ENCODE measurements at places on chromosomes 5 and 9. TPM values are rescaled to one million over a fixed set of nuclear protein-coding genes. Genes with fewer than 3 reads are reported as not detected.

Gene LHX3
- total RNA-seq: 0.11 TPM

Gene RLN1
- 0.66 TPM for total RNA-seq

Gene NIPSNAP3A
- 10.3 TPM for total RNA-seq

Gene NUTM2G
- total RNA-seq: 0.27 TPM

Gene SLC6A3
- 0.53 TPM for total RNA-seq

Gene DIAPH1
- 90.9 TPM for total RNA-seq

Gene SHC3
- 4.2 TPM for total RNA-seq

Gene FAM153A
- total RNA-seq: 6.0 TPM

Gene CYSTM1
- total RNA-seq: 29.3 TPM

Gene LHX6
- 1.5 TPM for total RNA-seq

Gene PCDHA13
- total RNA-seq: 3.8 TPM

Gene PROB1
- total RNA-seq: 3.2 TPM

Gene CDKN2A
- 0.57 TPM for total RNA-seq

Gene PAPPA
- 0.34 TPM for total RNA-seq

Gene INVS
- total RNA-seq: 9.9 TPM

Gene IL9
- not detected for total RNA-seq

Gene PCDHB5
- total RNA-seq: 8.5 TPM

Gene IRGM
- 0.30 TPM for total RNA-seq

DNA sequence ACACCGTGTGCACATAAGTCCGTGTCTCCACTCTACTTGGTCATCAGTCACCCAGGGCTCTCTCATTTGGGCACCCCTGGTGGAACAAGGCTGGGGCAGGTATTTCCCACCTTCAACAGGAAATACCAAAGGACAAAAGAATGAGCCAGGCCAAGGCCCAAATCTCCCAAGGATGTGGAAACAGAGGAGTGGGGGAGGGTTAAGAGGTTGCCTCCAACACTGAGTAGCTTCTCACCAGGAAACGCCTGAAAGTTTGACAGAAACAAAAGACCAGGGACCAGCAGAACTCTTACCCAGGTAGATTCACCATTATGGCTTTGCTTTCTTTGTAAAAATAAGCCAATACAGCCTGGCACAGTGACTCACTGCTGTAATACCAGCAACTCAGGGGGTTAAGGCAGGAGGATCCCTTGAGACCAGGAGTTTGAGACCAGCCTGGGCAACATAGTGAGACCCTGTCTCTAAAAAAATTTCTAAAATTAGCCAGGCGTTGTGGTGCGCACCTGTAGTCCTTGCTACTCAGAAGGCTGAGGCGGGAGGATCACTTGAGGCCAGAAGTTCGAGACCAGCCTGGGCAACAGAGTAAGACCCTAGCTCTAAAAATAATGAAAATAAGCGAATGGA, 12.7 kb downstream of the SLC1A3 start:
- peak; percentile 66 for DNase-seq

- peak; percentile 41 for DNase-seq
Measured at GRCh38 chr9:95425910-95426551, 90.7 kb downstream of the PTCH1 start.

- DNase-seq: peak; percentile 45
Measured at GRCh38 chr9:95004411-95005277, 278.1 kb downstream of the AOPEP start.

DNA sequence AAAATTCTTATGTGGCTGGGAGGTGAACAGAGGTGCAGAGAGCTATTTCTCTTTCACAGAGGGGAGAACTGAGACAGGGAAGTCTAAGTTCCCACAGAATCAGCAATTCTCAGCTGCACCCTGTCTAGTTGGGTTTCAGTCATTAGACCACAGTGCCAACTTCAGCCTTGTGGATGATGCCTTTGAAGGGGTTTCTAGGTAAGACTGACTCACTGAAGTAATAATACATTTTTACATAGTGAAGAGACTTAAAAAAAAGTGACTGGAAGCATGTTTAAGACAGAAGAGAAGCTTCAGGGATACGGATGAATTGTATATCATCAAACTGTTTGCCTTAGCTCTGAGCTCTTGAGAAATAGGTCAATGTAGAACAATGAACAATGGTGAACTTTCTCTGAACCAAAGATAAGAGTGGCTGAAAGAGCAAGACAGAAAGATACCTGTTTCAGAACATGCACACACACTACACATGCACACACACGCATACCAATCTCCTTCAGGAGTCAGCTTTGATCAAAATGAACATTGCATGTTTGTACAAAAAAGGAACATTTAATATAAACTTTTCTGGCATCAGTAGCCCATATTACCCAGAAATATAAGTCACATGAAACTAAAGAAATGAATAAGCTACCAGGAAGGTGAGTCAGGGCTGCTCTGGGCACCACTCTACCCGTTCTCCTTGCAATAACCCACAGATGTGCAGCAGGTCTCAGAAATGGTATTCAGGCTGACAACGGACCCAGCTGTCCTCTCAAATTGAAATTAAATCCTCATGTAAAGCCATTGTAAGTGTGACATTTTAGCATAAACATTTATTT, 12.6 kb upstream of the FYB1 start:
- DNase-seq: no peak

GRCh38 chr9:21160178-21160577, 6.3 kb downstream of the IFNA21 start:
- DNase-seq: no peak

GRCh38 chr9:92097997-92098482, 17.2 kb downstream of the SPTLC1 start:
- peak; percentile 94 for DNase-seq

- no peak for DNase-seq
Measured at GRCh38 chr9:102778746-102779145, 216.4 kb upstream of the CYLC2 start.

DNA sequence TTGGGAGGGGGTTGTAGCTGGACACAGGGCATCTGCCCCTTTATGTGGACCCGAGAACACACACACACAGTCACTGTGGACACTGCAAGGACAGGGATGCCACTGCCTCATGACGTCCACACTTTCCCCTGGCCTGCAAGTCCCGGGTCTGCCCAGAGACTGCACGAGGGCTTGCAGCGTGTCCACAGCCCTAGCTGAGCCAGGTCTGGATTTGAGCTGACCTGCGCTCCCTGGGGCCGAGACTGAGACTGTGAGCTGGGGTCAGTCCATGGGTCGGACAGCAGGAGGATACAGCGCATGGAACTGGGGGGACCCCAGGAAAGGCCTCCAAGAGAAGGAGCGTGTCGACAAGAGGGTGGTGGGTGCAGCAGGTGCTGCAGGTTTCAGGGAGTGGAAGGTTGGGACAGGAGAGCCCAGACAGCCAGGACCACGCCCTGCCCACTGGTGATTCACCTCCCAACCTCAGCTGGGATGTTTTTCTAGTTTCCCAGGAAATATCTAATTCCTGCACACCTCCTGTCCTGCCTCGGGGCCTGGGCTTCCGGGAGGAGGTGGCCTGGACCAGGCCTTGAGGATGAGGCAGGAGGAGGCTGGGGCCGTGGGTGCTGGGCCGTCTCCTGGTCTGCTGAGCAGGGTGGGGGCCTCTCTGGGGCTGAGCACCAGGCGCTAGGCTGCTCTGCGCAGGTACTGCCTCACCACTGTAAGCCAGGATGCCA, 806 bp upstream of the RNF224 start:
- DNase-seq: no peak

GRCh38 chr5:122494109-122494508, 182.1 kb downstream of the SNCAIP start:
- DNase-seq: no peak

- DNase-seq: peak; percentile 62
Measured at GRCh38 chr5:133754575-133755169, 142.3 kb upstream of the FSTL4 start.

DNA sequence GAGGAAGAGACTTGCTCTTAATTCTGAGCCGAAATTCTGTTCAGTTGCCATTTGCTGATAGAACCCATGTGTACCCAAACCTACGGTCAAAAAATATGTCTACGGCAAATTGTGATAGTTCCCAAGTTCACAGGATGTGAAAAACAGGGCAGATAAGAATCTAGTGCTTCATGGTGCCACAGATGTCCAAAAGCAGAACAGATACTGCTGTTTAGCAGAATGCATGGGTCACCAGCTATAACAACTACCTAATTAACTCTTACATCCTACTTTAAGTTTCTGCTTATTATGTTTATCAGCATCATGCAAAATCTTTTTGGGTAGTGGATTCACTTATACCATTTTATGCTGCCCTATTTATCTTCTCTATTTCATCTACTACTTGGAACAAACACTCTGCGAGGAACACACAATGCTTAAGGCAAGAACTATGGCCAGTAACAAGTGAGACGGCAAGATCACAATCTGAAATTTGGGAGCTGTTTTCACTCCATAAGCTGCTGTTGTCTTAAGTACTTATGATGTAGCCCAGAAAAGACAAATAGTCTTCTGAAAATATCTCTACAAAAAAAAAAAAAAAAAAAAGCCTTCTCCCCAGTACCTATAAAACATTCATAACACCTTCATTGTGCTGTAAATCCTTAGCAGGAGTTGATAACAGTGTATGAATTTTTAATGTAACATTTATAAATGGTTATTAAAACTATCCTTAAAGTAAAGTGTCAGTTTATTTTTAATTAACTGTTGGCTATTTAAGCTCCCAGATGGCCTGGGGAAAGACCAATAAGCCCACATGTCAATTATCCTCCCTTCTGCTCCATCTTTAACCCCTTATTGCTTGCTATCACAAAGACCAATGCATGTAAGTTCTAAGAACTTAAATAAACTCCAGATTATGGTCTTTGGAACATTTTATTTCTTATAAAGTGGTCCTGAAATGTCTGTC, 232.3 kb downstream of the TLR4 start:
- DNase-seq: no peak

- DNase-seq: peak; percentile 59
Measured at GRCh38 chr5:176697934-176698538, 50.8 kb downstream of the TSPAN17 start.

DNA sequence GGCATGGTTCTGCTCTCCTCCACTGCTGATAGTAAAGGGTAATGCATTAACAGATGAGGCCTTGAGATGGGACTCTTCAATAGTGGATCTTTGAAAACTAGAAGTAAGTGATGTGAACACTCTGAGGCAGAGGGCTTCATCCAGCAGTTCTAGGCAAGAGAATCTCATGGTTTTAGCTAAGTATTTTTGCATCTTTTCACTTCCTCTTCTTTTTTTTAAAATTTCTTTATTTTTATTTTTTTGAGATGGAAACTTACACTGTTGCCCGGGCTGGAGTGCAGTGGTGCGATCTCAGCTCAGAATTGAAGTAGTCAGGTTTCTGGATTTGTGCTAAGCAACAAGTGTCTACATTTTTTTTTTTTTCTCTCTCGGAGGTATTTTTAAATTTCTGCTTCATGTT, 101.9 kb downstream of the MTRR start:
- no peak for DNase-seq

- DNase-seq: no peak
Measured at GRCh38 chr5:38538161-38538560, 18.3 kb downstream of the LIFR start.

DNA sequence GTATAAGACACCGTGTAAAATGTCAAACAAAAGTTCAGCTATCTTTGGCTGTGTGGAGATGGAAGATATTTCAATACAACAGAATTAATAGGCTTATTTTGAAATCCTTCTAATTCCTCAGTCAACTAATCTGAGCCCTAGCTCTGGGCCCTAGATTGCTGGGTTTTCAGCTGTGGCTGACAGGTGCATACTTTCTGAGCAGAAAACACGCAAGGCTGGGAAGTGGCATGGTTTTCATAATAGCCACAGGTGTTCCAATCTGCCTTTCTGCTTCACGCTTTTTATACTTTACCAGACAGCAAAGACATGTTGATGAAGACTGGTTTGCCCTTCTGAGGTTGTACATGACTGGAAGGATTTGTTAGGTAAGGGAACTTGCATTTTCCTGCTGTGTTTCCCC, 20.7 kb upstream of the XPA start:
- DNase-seq: no peak

GRCh38 chr9:91138760-91139159, 223.0 kb downstream of the AUH start:
- no peak for DNase-seq

GRCh38 chr9:91043056-91043810, 241.6 kb downstream of the SYK start:
- no peak for DNase-seq

DNA sequence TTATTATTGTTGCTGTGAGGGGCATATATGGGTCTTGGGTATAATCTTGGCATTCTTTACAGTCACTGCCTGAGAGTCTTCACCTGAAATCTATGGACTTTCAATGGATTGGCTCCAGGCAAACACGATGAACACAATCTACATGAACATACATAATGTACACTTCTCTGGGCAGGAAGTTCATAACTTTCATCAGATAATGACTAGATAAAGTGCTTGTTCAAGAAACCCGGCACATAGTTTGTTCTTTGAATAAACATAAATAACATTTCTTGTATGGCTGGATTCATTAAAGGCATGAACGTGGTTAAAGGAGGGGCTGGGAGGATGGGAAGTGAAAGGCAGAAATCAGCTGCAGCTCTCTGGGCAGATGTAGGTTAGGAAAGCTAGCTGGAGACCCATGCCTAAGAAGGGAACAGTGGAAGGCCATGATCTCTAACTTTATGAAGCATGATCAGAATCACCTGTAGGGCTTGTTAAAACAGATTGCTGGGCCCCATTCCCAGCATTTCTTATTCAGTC, 306.9 kb upstream of the EFNA5 start:
- DNase-seq: no peak

- no peak for DNase-seq
Measured at GRCh38 chr9:69678843-69679538, 6.8 kb upstream of the APBA1 start.

DNA sequence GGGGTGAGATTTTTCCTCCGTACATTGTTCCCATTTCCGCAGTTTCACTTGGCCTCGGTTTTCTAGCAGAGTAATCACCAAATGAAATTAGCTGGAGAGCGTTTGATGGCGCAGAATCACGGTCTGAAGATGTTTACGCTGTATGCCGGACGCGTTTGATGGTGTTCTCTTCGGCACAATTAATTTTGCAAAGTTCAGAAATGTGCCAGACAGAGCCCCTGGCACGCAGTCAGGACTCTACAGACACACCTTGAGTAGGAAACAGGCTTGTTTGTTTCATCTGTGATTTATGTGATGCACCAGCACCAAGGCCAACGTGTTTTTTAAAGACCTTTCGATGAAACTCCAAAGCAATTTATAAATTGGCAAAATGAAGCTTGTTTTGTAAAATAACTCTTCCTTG, 863 bp upstream of the LIFR start:
- DNase-seq: no peak

GRCh38 chr5:88661806-88662207, 221.2 kb downstream of the MEF2C start:
- no peak for DNase-seq

DNA sequence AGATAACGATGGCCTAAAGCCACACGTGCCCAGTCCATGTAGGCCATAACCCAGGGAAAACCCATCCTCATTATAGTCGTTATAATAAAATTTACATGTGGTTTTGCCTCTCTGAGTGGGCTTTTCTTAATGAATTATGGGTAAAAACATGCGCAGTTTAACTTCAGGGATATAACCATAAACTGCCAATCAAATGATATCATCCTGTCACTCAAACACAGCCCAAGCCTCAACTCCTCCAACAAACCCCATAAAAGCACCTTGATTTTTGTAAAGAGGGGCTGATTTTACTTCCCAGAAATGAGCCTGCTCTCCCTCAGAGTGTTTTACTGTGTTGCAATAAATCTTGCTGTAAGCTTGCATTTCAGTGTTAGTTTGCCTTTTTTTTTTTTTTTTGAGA, 15.8 kb upstream of the SETX start:
- no peak for DNase-seq
